ENCODE measurements at places on chromosomes 1 and 21.
A peak's percentile ranks its signal among the peaks of the same experiment; 100 is the strongest.

- DNase-seq, result peak; percentile 44
Measured at GRCh38 chr1:144101397-144102045, 129.7 kb upstream of the FAM72C start.

DNA sequence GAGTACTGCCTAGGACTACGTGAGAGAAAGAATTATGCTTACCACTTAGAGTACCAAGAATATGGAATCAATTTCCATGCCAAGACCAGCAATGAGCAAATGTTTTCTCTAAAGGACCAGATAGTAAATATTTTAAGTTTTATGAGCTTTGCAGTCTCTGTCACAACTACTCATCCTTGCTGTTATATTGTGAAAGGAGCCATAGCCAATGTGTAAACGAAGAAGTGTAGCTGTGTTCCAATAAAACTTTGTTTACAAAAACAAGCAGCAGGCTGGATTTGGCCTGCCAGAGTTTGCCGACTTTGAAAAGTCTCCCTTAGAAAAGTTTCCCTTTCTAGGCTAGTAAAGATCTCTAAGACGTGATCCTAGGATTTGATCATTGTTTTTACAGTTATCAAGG, 128.8 kb downstream of the PDE4B start:
- DNase-seq, result no peak

- no peak for DNase-seq
Measured at GRCh38 chr1:33242652-33243051, 13.6 kb upstream of the ZNF362 start.

GRCh38 chr1:209388358-209388757, 195.2 kb upstream of the CAMK1G start:
- no peak for DNase-seq

DNA sequence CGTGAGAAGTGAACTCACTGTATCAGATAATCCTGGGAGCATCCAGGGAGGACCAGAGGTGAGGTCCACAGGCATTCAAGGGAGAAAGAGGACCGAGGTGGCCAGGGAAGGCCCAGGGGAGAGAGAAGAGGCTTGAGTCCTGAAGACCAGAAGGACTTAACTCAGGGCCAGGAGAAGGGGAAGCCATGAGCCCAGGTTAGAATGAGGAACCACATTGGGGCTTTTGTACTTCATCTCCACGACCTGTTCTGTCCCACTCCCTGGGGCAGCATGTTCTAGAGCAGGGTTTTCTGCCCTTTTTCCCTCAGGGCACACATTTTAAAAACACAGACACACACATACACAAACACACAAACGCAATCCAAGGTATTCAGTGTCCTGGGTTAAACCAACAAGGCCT, 8.4 kb downstream of the LGR6 start:
- DNase-seq, result no peak

DNA sequence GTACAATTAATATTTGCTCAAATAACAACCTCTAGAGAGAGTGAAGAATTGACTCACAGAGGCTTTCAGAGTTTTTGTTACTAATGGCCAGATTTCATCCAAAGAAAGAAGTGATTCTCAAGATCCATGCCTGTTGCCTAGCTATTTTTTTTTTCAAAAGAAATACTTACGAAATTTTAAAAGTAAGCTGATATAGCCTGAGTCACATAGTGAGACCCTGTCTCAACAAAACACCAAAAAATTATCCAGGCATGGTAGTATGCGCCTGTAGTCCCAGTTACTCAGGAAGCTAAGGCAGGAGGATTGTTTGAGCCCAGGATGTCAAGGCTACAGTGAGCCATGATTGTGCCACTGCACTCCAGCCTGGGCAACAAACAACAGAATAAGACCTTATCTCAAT, 14.6 kb downstream of the PALMD start:
- no peak for DNase-seq

- no peak for DNase-seq
Measured at GRCh38 chr1:81004011-81004410, 796.7 kb upstream of the ADGRL2 start.

GRCh38 chr21:21233051-21233450, 234.8 kb downstream of the NCAM2 start:
- DNase-seq, result no peak

DNA sequence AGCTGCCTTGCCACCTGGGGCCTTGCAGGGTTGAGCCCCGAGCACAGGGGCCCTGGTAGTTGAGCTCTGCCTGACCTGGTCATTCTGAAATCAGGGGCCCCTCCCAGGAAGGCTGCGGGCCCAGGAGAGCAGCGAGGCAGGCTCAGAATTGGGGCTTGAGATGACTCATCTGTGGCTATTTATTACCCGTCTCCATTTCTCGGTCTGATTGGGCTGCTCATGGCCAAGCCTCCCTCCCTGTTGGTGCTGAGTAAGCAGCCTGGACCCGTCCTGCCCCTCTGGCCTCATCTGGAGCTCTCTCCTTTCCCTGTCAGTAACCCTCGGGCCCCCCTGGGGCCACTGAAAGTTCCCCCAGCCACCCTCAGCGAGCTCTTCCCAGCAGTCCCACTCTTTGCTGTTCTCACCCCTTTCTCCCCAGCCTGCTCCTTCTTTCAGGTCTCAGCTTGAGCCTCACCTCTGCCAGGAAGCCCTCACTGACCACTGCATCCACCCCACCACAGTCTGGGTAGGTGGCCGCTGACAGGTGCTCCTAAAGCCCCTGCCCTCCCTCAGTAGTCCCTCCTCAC, 11.0 kb upstream of the TNFRSF8 start:
- DNase-seq, result no peak

GRCh38 chr1:8152731-8153702, 126.9 kb upstream of the ERRFI1 start:
- DNase-seq, result no peak

DNA sequence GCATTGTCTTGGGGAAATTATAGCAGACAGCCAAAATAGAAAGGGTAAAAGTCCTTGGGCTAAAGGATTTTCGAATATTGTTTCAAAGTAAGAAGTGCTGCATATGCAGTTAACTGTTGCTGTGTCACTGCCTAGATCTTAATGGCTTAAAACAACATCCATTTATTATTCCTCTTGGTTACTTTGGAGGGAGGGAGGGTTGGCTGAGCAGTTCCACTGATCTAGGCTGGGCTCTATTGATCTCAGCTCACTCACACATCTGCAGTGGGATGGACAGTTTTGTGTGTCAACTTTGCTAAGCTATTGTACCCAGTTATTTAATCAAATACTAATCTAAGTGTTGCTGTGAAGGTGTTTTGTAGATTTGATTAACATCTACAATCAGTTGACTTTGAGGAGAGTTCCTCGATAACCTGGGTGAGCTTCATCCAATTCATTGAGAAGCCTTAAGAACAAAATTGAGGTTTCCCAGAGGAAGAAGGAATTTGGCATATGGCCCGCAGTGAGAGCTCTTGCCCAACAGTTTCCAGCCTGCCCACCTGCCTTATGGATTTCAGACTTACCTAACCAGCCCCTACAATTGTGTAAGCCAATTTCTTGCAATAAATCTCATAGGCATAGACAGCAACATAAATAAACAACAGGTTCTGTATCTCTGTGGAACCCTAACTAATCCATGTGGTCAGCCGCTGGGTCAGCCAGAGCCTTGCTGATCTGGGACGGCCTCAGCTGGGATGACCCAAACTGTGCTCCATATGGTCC, 187.3 kb downstream of the AK5 start:
- DNase-seq, result no peak

GRCh38 chr1:93839307-93839706, 39.7 kb downstream of the DNTTIP2 start:
- no peak for DNase-seq

DNA sequence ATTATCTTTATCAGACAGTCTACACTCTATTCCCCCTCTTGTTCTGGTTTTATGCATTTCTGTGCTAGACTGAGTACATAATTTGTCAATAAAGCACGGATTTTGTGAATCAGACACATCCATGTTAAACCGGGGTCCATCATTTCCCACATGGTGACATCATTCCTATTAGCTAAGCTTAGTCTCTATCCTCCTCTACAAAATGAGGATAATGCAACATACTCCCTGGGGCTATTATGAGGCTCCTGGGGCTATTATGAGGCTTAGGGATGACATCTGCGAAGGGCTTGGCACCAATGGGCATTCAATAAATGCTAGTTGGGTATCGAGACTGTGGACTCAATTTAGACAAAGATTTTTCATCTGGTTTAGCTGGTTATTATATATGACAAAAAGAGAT, 25.1 kb upstream of the APP start:
- no peak for DNase-seq

DNA sequence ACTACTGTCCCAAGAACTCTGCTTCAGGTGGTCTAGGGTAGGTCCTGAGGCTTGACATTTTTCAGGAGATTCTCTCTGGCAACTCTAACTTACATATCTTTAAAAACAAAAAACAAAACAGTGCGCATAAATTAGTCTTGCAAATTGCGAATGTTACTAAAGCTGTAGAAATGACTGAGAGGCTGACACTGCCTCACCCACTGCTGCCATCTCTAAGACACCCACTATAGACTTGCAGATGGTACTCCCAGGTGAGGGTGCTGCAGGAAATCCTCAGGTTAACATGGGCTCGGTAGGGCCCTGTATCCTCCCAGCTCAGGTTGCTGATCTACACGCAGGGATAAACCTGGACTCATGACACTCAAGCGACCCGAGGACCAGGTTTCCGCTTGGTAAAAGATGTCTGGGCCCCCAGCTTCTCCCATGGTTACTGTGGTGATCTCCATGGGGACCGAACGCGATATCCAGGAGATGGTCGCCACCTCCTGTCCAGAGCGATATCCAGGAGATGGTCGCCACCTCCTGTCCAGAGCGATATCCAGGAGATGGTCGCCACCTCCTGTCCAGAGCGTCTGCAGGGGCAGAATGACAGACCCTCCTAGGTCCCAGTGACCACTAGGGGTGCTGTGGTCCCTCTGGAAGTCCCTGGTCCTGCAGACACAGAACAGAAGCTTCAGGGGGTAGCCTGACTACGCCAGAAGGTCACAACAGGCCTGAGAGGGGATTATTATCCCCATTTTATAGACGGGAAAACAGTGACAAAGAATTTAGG, 16.2 kb upstream of the LY9 start:
- DNase-seq, result peak; percentile 69

- DNase-seq, result no peak
Measured at GRCh38 chr21:34235514-34235913, 128.3 kb upstream of the KCNE2 start.

DNA sequence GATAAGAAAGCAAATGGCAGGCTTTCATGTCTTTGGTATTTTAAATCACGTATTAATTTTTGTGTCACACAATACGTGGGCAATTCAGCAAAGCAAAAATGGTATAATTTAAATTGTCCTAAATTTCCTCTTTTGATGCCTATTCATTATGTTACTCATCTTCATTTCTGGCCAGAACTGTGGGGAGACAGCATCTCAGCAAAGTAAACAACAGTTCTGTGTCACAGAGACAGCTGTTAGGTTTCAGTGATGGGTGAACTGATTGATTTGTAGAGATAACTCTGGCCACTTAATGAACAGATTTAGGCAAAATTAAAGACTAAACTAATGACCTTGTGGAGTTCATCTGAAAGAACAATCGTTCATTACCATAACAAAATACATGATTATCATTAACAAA, 49.2 kb downstream of the FH start:
- no peak for DNase-seq

- DNase-seq, result no peak
Measured at GRCh38 chr1:113217447-113218208, 144.6 kb downstream of the LRIG2 start.

- DNase-seq, result no peak
Measured at GRCh38 chr21:31774031-31774430, 42.1 kb upstream of the SCAF4 start.

- no peak for DNase-seq
Measured at GRCh38 chr21:42768324-42769121, 110.8 kb downstream of the WDR4 start.

DNA sequence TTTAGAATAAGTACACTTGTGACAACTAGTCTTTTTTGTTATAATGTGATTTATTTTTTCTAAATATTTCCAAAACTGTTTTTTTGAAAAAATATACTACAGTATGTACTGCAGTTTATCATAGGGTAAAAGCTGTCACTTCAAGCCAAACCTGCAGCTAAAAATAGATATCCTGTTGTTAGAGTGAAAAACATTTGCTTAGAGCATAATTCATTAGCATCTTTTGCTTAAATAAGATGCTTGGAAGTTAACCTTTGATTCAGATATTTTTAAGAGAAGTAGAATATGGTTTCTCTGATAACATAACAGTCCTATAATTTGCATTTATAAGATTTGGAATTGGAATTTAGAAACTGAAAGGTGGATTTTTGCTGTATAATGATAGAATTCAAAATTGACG, 21.5 kb downstream of the PRKACB start:
- no peak for DNase-seq

DNA sequence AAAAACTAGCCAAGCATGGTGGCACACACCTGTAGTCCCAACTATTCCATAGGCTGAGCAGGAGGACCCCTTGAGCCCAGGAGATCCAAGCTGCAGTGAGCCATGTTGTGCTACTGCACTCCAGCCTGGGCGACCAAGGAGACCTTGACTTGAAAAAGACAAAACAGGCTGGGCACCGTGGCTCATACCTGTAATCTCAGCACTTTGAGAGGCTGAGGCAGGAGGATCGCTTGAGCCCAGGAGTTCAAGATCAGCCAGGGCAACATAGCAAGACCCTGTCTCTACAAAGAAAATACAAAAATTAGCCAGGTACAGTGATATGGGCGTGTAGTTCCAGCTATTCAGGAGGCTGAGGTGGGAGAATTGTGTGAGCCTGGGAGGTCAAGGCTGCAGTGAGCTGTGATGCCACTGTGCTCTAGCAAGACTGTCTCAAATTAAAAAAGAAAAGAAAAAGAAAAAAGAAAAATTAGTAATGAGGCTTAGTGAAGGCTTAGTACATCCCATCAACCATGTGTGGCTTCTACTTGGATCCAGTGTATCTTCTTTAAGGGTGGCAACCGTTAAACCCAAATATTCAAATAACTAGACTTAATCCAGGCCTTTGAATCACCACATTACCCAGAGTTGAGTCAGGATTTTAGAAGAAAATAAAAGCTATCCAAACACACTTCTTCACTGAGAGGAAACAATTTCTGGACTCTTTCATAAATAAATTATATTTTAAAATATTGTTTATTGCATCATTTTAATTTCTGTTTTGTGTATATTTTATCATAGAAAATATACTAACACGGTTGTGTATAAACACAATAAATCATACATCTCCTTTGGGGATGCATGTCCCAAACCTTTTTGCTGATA, 74.3 kb upstream of the RAB4A start:
- DNase-seq, result no peak

All from WERI-Rb-1 (cell line).